NAMALWA (cell line): ENCODE measurements at places on chromosomes 1 and 21.

- DNase-seq = no peak
Measured at GRCh38 chr1:117416004-117416403, 48.8 kb downstream of the MAN1A2 start.

GRCh38 chr1:11515368-11516300, 36.7 kb downstream of the DISP3 start:
- no peak for DNase-seq

DNA sequence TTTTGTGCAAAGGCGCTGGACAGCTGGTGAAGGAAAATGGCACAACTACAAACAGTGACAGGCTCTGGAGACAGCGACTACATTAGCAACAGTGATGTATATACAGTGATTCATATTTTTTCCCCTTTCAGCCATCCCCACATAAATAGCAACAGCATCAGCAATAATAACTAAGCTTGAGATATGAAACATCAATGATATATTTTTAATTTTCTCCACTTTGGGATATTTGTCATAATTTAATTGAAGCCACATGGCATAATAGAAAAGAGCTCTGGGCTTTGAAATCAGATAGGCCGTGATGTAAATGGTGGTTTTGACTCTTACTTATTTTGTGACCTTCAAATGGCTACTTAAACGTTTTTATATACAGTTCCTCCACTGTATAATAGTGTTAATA, 764.3 kb upstream of the PRMT6 start:
- no peak for DNase-seq

GRCh38 chr21:36087362-36088138, 17.7 kb downstream of the CBR1 start:
- DNase-seq = peak; percentile 26

GRCh38 chr1:77742011-77742555, 17.6 kb downstream of the USP33 start:
- DNase-seq = no peak

- DNase-seq = no peak
Measured at GRCh38 chr1:201140235-201140940, 13.4 kb upstream of the ASCL5 start.

DNA sequence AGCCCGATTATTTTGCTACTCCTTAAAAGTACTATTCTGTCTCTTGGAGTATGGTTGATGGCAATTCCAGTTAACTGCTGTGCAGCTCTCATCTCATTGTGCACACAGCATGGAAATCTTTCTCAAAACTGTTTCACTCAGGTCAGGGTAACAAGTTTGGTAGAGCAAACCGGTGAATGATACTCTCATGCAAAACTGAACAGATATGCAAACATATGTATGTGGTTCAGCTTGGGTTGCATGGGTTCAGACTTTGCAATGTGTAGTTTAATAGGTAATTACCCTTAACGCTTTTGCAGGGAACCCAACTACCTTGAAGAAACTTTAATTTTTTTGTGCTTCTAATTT, 2.2 kb downstream of the GADD45A start:
- peak; percentile 46 for DNase-seq

DNA sequence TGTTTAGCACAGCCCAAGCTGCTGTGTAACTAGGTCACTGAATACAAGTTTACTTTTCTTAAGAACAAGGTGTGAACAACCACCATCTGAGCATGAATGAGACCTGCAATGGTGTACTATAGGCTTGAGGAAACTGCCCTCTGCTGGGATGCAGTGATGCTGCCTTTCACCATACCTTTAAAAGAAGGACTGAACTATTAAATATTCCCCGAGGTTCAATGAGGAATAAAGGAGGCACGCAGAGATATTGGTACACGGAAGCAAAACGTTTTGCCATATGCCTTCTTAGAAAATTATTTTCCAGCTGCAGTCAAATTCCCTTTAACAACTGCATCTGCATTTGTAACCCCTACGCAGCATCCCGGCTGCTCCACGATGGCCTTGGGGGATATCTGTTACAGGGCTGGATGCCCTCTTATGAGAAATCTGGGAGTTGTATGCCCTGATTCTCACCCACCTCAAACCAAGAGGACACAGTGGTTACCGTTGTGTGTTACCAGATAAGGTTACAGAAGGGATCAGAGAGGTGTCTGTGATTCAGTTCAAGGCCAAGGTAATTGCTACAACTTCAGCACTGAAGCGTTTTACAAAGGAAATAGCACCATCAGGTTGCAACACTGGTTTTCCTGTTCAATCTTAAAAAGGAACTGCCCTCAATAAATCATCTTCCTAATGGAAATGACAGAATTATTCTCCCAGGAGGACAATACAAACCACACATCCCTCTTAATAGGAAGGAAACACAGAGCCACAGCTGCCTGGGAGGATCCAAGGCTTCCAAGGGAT, 470.5 kb downstream of the LTN1 start:
- peak; percentile 45 for DNase-seq

DNA sequence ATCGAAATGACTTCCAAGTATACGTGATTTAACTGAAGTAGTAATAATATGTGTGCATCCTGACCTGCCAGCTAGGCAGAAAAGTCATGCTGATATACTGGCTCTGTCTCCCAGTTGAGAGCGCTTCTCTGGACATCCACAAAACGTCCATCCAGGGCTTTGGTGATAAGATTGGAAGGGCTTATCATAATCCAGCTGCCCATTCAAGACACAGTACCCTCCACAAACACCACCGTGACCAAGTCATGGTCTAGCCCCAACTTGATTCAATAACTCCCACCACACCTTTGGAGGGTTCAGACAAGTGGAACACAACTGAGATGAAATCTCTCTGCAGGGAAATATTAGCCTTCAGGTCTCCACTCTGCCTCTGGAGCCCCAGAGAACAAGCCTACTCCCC, 76.2 kb downstream of the CD46 start:
- DNase-seq = no peak

- no peak for DNase-seq
Measured at GRCh38 chr1:85315789-85316188, 39.4 kb upstream of the BCL10 start.

DNA sequence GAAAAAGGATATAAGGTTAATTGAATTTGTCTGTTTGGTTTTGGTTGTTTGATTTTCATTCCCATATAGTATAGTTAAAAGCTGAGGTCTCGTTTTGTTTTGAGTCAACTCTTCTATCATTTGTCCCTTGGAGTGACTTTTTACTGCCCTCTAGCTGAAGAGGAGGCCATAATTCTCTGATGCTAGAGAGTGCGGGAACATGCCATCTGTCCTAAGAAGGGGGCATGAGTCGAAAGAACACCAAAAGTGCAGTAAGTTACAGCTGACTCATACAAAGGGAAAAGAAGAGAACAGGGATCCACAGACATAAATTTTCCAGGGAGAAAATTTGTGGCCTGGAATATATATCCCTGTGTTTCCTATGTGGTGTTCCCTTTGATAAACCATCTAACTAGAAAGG, 4.1 kb downstream of the KRTAP21-3 start:
- no peak for DNase-seq

DNA sequence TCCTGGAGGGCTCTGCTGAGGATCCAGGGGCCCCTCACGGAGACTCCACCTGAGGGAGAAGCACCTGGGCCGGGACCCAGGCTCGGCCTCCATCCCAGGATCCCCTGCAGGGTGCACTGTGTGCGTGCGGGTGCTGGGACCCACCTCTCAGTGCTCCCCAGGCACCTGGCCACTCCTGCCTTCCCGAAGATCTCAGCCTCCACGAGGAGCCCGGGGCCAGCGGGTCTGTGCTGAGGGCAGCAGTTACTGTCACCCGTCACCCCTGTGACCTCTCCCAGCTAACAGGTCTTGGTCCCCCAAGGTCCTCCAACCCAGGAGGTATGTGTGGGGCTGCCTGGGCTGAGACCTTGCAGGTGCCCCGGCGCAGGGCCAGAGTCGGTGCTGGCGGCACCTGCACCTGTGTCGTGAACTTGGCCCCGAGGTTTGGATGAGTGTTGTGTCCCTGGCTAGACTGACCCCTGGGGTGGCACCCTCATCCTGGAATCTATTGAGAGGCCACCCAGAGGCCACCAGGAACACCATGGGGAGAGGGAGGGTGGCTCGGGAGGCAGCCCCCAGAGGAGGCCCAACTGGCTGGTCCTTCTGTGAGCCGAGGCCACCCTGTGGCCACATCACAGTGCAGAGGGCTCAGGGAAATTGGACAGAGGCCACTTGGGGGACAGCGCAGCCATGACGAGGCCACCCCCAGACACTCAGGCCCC, 17.7 kb downstream of the MORN1 start:
- DNase-seq = no peak
